ENCODE measurements at places on chromosomes 7 and 10.

DNA sequence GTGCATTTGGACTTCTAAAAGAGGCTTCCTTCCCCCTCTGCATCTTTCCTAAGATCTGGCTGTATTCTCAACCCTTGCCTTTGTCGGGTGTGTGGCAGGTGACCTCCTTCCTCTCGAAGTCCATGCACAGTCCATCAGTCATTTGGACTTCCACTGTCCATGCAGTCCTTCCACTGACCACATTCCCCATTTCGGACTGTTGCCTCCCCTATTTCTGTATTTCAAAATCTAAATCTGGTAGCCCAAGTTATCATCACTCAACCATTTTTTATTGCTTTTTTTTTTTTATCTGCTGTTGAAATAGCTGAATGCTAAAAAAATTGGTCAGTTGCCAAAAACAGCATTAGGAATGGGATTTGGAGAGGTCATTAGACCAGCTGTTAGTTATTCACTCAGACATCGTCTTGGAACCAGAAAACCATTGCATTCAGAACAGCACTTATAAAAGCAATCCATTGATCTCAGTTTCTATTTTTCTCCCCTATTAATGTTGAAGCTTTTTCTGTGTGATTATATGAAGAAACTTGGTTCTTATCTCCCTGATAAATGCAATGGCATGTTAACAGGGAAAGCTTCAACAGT lies 575.6 kb downstream of the KIF20B start:
- DNase-seq = no peak

DNA sequence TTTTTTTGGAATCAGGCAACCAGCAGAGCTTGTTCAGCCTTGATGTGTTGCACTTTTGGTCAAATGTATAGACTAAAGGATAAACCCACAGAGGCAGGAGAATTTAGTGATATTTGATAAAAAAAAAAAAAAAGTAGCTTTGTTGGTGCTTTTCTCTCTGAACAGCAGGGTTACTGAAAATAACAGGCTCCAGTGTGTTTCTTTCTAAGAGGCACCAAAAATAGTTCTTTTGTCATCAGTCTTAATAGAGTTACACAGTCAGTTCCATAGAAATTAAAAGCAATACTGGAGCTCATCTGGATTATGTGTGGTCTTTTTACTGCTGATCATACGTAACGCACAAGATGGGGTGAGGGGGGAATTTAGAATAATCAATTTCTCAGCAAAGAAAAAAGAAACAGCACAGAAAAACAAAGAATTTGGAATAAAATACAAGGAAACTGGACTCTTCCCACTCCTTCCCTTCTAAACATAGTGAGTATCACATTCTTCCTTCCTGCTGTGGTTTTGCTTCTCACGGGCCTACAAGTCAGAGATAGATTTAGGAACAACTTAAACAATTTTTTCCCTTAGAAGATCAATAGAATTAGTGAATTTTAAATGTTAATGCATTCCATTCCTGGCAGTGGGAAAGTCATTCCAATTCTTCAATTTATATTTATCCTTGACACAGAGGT lies 178.8 kb upstream of the AKR1E2 start:
- no peak for DNase-seq

DNA sequence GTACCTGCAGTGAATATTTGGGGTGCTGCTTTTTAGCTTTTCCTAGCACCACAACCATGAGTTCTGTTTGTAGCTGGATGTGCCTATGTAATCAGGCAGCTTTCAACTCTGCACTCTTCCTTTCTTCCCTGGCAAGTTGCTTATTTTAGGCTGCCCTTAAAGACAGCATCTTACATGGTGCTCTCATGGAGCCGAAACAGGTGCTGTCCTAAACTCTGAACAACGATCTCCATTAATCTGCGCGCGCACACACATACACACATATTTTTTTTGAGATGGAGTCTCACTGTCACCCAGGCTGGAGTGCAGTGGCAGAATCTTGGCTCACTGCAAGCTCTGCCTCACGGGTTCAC lies 9.1 kb downstream of the RPS24 start:
- DNase-seq = no peak

- DNase-seq = no peak
Observed at GRCh38 chr7:102255501-102255900, 31.2 kb upstream of the SH2B2 start.

GRCh38 chr10:16965740-16966447 lies 148.7 kb upstream of the RSU1 start:
- no peak for DNase-seq

GRCh38 chr7:140722254-140722653 lies 25.7 kb downstream of the NDUFB2 start:
- no peak for DNase-seq

DNA sequence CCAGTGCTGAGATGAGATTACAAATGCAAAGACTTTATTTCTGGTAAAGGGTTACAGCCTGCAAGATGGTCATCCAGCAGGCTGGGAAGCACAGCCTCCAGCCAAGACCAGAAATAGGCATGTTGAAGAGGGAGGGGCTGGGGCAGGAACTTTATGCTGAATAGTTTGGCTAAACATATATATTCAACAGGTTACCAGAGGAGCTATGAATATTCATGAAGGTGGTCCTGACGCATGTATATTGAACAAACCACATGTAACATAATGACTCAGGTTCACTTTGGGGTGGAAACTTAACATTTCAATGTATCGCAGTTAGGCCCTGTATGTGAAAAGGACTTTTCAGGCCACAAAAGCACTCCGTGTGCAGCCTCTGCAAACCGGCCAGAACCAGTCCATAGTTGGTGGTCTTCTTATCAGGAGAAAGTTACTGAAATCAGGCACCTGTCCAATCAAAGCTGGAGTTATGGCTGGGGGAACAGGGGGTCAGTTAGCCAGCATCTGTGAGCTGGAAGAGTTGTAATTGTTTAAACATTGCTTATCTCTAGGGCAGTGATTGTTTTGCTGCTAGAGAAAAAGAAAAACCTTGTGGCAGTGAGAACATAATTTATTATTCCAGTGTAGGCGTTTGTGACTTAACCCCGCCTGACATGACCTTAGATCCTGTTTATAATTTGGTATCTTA lies 372.9 kb upstream of the AUTS2 start:
- no peak for DNase-seq

- no peak for DNase-seq
Observed at GRCh38 chr10:90204131-90204955, 503.0 kb downstream of the KIF20B start.

- no peak for DNase-seq
Observed at GRCh38 chr7:94012746-94013145, 8.6 kb upstream of the BET1 start.

Data from T-helper 2 cell (primary cell).